ENCODE measurements at places on chromosomes 12 and 14.

GRCh38 chr14:101129521-101130167 lies 226.1 kb upstream of the RTL1 start:
- DNase-seq: no peak

GRCh38 chr12:18629916-18630315 lies 107.9 kb downstream of the PLCZ1 start:
- DNase-seq: no peak

- DNase-seq: no peak
These were observed 3.4 kb downstream of the ACIN1 start for GRCh38 chr14:23091294-23092225.

GRCh38 chr12:53974084-53975063 lies at the start of gene HOTAIR:
Gene HOTAIR, minus strand, starts transcription at chr12:53974954.
- DNase-seq: peak; percentile 17

- no peak for DNase-seq
These were observed 74.6 kb downstream of the SLC38A4 start for GRCh38 chr12:46751173-46751572.

GRCh38 chr14:56055511-56055910 lies 62.7 kb upstream of the PELI2 start:
- no peak for DNase-seq

GRCh38 chr12:116420227-116420880 lies 138.8 kb upstream of the MAP1LC3B2 start:
- DNase-seq: no peak

- DNase-seq: peak; percentile 47
These were observed 807 bp downstream of the B4GALNT3 start for GRCh38 chr12:460261-461230.

DNA sequence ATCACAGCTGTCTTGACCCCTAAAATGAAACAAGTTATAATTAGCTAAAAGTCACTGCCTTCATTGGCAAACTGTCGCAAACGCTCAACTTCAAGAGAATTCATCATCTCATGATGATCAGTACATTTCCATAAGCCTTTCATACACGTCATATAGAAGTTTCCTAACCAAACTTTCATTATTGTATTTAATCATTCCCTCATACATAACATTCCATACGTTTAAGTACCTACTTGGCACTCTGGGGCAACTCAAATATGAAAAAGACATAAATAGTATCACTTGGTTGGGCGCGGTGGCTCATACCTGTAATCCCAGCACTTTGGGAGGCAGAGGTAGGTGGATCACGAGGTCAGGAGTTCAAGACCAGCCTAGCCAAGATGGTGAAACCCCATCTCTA lies 12.4 kb upstream of the PPP2R5E start:
- peak; percentile 4 for DNase-seq

- DNase-seq: no peak
These were observed 187.1 kb upstream of the CDKN3 start for GRCh38 chr14:54209511-54210250.

DNA sequence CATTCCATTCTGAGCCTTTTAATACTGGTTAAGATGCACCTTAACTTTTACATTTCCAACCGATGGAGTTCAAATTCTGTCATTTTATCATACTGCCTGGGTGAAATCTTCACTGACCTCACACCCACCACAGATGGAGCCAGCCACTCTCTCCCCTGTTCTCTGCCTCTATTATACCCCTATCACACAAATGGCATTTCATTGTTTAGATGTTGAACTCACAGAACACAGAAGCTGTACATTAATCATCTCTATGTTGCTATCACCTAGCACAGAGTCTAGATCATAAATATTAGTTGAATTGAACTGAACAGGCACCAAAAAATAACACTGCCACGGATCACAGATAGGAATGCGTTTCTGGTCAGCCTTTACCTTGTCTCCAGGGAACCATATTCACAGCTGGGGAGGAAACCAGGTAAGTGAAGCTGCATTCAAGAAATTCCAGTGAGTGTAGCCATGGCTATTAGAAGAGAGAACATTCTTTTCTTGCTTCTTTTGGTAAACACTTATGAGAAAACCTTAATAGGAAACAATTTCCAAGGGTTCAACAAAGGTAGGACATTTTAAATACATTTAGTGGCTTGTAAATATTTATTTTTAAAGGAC lies 194.9 kb upstream of the RMST start:
- no peak for DNase-seq

- DNase-seq: no peak
These were observed 52.1 kb downstream of the LRCOL1 start for GRCh38 chr12:132558042-132558856.

DNA sequence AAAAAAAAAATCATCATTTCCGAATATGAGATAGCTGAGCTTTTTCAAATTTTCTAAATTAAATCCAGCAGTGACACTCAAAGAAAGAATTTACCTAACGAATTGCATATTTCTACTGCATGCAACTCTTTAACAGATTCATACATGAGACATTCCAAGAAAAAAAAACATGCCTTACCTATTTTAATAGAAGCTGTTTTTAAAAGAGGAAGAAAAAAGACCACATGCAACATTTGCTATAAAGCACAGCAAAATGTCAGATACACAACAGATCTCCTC lies 18.5 kb downstream of the CORO1C start:
- DNase-seq: no peak
